NCI-H1092 (cell line): ENCODE measurements at places on chromosomes 12 and 14.

- DNase-seq, result no peak
Measured at GRCh38 chr14:96274543-96274942, 18.5 kb downstream of the BDKRB1 start.

- DNase-seq, result peak; percentile 3
Measured at GRCh38 chr12:93060666-93061472, 131.8 kb upstream of the EEA1 start.

GRCh38 chr12:104352106-104352713 lies 48.7 kb downstream of the EID3 start:
- DNase-seq, result no peak

DNA sequence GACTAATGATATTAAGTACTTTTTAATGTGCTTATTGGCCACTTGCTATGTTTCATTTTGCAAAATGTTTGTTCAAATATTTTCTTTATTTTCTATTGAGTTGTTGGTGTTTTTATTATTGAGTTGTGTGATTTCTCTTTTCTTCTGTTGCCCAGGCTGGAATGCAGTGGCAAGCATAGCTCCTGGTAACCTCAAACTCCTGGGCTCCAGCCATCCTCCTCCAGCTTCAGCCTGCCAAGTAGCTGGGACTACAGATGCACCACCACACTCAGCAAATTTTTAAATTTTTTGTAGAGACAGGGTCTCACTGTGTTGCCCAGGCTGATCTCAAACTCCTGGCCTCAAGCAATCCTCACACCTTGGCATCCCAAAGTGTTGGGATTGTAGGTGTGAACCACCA lies 199.2 kb downstream of the NOVA1 start:
- no peak for DNase-seq

DNA sequence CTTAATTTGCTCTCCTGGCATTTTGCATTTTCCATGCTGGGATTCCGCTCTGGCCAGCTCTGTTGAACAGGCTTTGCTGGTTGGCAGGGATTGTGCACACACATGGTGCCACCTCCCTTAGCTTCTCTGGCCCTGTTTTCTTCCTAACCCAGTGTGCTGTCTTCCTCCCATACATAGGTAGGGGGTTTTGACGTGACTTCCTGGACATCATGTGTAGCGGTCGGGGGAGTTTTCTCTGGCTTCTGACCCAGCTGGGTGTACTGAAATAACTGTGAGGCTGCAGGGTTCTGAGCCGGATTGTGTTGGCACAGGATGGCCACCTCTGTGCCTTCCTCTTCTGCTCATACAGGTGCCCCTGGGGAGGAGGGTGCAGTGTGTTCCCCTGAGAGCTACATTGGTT lies 25.7 kb downstream of the C14orf132 start:
- no peak for DNase-seq

DNA sequence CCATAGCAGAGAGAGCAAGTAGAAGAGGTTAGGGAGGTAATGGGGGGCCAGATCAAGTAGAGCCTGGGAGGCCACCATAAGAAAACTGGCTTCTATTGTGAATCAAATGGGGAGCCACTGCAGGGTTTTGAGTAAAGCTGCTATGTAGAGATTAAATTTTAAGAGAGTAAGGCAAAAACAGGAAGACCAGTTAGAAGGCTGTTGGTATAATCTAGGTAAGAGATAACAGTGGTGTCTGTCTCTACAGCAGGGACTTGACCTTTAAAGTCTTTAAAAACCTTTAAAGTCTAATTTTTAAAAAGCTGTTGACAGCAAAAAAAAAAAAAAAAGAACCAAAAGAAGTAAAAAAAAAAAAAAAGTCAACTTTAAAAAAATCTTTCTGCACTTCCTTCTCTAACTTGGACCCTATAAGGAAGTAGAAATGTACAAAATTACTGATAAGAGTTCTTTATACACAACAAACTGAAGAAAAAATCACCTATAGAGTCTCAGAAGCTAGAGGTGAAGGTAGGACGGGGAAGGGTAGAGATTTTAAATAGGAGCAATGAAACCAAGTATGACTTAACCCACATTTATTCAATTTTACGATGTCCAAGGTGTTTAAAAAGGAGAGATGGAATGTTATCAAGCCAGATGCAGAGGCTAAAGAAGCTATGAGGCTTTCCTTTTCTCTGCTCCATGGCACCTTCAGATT lies 26.1 kb downstream of the SGPP1 start:
- DNase-seq, result no peak

GRCh38 chr14:105838591-105839424 lies 312.4 kb downstream of the TMEM121 start:
- no peak for DNase-seq

DNA sequence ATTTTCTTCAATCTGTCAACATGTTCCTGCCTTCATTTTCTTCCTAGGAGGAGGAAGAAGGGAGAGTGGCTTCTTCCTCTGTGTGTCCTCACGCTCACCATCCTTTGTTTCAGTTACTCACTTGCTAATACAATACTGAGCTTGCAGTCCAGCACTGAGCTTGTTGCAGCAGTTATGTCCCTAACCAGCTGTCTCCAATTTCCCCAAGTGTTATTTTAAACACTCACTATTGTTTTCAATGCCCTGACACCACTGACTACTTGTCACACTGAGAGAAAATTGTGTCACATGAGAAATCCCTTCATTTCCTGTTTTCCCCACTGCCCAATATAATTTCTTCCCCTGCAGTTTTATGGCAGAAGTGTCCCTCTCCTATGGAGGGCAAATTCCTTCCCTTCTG lies 53.4 kb downstream of the HSD17B6 start:
- no peak for DNase-seq

GRCh38 chr12:47360771-47361388 lies 281.1 kb upstream of the AMIGO2 start:
- DNase-seq, result no peak

DNA sequence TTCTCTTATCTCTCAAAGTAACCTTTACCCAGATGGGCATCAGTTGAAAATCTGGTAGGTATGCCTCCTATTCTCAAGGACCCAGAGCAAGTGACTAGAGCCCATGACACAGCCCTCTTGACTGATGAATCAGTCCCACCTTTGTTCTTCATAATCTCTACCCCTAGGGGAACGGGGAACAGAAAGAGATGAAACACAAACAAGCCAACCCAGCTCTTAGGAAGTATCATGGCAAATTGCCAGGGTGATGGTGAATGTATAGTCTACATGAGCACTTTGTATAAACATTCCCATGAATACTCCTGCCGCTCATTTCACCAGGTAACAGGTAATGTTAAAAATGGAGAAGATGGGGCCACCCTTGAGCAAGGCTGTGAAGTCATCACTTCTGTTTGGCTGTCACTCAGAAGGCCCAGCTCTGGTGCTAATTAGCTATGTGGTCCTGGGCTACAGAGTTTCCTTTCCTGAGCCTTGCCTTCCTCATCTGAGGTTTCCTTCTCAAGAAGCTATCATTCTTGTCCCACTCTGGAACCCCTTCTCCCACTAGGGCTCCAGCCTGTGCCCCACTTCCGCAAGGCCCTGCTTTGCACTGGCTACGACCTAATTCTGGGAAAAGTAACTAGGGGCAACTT lies 161.7 kb downstream of the ANO2 start:
- no peak for DNase-seq

GRCh38 chr12:121611306-121611705 lies 15.0 kb upstream of the ORAI1 start:
- no peak for DNase-seq
